NCI-H2081 (cell line): ENCODE measurements at places on chromosomes 7 and 10.

GRCh38 chr10:72126872-72127232, 38.5 kb upstream of the SPOCK2 start:
- no peak for DNase-seq

- DNase-seq: no peak
Observed at GRCh38 chr10:132141526-132142395, 45.0 kb upstream of the DPYSL4 start.

DNA sequence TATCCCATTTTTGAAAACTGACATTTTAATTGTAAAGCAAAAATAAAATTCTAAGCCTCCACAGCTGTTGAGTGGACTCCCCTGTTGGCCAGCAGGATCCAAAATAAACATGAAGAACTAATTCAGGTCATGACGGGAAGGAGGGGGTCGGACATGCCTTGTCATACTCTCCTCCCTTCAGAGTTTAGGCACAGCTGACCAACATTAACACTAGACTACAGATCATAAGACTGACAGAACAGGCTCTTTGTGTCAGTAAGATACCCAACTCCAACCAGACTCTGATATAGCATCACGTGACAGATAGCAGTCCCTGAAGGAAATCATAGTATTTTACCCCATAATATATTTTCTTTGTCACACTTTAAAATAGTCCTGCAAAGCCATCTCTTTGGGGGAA, 20.9 kb upstream of the ZNF12 start:
- no peak for DNase-seq

DNA sequence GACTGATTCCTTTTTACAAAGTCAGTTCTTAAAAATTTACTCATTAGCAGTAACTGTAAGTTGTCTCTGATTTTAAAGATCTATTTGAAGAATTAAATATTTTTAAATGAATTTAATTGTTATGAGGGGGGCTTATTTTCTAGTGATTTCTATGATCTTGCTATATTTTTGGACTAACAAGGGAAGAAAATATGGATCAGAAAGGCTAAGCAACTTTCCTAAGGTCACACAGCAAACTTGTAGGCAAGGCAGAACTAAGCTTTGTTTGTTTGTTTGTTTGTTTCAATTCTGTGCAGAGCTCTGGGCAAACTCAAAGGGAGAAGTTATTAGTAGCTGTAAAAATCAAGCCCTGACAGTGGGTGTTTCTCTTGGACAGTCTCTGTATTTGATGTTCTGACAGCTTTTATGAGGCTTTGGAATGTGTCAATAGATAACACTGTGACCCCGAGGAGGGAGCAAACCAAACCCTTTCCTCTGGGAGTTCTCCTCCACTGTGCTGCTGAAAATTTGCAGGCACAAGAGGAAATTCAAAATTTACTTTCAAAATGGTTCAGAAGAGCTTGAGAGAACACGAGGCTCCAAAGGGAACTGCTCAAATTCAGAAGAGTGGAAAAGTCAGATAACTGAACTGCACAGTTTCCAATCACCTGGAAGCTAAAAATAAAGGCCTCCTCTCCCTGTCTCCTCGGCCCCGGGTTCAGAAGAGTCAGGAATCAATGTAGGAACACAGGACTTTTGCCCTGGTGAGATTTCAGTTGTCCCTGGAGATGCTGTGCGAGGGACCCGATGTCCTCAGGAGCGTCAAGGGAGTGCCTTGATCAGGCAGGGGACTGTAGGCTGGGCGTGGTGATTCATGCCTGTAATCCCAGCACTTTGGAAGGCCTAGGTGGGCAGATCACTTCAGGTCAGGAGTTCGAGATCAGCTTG, 325.7 kb downstream of the GATA3 start:
- DNase-seq: no peak

GRCh38 chr7:120927454-120928103, 23.0 kb upstream of the ING3 start:
- no peak for DNase-seq

DNA sequence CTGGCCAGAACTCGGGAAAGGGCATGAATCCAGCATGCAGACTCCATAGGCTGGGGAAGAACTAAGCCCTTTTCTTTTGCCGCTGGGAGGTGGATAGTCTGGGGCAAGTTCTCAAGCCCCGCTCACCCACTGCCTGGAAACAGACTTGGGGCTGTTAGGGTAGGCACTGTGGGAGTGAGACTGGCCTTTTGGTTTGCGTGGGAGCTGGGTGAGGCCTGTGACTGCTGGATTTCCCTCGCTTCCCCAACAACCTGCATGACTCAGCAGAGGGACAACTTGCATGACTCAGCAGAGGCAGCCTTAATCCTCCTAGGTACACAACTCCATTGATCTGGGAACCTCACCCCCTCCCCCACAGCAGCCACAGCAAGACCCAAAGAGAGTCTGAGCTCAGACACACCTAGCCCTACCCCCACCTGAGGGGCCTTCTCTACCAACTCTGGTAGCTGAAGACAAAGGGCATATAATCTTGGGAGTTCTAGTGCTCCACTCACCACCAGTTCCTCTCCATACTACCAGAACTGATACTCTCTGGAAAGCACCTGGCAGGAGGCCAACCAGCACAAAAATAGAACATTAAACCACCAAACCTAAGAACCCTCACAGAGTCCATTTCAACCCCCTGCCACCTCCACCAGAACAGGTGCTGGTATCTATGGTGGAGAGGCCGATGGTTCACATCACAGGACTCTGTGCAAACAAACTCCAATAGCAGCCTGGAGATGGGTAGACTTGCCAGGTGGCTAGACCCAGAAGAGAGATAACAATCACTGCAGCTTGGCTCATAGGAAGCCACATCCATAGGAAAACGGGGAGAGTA, 81.4 kb upstream of the LAMB4 start:
- no peak for DNase-seq

DNA sequence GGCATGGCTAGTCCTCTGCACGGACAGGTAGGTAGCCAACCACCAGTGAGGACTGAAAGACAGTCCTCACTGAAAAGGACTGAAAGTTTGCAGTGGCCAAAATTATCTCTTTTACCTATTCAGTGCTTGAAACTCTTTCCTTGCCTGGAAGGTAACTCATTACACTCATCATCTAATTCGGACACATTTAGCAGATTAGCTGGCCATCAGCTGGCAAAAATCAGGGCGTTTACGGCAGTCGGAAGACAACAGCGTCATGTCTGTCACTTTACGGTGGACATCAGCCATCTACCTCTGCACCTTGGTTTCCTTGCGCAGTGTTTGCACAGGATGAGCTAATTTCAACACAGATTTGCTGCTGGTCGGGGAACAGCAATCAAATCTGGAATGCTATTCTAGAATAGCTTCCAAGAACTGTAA, 740 bp downstream of the ANXA7 start:
- peak; percentile 47 for DNase-seq

DNA sequence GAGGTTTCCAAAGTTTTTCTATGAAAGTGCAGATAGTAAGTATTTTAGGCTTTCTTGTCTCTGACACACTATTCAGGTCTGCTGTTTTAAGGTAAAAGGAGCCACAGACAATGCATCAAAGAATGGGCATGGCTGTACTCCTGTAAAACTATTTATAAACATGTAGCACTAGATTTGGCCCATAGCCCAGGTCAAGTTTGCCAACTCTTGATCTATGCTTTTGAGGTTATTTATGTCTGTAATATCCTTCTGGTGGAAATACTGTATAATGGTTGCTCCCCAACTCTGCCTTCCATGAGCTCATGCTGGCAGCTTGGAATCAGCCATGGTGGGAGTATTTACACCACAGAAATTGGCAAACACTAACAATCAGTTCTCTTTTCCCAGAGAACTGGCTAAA, 244.6 kb downstream of the BUB3 start:
- DNase-seq: no peak

DNA sequence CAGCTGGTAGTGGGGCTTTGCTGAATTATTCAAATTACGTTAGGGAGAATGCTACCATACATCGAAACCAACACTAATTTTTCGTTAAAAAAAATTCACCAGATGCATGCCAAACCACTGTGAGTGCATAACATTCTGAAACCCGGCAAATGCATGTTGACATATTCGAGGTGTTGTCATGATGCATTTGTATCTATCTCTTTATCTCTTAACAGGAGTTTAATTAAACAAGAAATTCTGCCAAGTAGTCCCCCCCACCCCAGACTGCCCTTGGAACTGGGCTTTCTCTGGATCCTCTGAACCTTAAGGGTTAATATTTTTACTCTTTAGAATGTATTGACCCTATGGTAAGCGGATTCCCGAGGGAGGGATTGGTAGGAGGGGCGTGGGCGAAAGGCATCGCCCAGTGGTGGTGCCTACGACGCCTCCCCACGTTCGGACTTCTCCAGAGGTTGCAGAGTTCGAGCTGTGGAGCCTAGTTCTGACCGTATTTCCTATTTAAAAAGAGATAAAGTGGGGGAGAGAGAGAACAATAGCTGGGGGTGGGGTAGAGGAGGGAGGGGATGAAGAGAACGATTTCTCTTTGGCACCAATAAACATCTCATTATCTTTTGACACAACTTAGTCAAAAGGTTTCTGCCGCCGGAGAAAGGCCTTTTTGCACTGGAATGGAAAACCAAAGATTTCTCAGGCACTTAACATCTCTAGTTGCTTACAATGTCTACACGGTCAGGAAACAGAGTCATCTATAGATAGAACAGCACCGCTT, 7.2 kb downstream of the DLX6 start:
- DNase-seq: peak; percentile 92

DNA sequence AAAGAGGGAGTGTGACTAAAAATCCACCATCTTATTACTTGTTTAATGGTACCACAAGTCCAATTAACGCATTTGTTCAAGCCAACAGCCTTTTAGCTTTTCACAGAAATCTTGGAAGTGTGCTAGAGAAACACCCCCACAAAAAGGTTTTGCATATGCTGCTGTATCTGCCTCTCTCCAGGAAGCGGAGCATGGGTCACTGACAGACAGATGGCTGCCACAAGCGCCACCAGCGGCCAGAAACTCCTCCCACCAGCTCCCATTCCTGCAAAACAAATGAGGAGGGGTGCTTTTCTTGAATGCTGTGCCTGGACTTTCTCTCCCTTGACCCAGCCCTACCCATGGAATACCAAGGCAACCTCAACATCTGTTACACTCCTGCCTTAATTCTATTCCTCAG, 176.3 kb upstream of the LRGUK start:
- no peak for DNase-seq

- DNase-seq: no peak
Observed at GRCh38 chr7:135074096-135074495, 73.8 kb upstream of the TMEM140 start.

GRCh38 chr7:29335188-29336083, 140.9 kb downstream of the CHN2 start:
- DNase-seq: no peak

GRCh38 chr7:221978-222715, 29.8 kb downstream of the FAM20C start:
- no peak for DNase-seq

GRCh38 chr10:102593804-102594079, 50.5 kb upstream of the TRIM8 start:
- DNase-seq: no peak

DNA sequence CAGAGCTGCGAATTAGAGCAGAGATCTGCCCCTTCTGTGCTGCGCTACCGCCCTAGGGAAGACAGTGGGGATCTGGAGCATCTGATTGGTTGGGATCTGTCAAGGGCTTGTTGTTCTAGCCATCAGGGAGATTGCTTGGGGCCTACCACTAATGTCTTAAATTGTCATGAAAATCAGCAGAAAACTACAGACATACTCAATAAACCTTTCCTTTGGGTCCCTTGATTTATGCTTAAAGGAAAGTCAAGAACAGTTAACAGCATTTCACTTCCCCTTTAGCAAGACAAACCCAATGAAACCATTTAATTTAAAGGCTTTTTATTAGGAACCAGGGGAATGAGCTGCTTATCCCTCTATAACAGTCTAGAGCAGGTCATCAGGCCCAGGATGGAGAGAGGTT, 10.0 kb downstream of the SLC25A28 start:
- no peak for DNase-seq

GRCh38 chr7:12485845-12486244, 82.2 kb upstream of the VWDE start:
- DNase-seq: no peak

- DNase-seq: no peak
Observed at GRCh38 chr7:132932296-132933071, 149.4 kb downstream of the CHCHD3 start.

DNA sequence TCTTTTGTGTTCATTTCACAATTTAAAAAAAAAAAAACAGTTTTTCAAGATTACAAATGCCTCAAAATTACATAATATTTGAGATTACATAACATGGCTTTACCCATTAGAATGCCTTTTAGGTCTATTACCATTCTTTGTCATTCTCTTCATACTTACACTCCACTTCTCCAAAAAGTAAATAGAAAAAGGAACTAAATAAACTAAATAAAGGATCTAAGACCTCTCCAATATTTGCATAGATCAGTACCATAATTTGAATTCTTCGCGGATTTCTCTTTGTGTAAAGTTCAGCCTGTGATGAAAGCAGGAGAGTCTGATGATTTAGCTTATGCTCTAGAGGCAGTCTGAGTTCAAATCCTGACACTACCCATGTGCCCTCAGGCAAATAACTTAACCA, 56.4 kb upstream of the C1GALT1 start:
- no peak for DNase-seq

DNA sequence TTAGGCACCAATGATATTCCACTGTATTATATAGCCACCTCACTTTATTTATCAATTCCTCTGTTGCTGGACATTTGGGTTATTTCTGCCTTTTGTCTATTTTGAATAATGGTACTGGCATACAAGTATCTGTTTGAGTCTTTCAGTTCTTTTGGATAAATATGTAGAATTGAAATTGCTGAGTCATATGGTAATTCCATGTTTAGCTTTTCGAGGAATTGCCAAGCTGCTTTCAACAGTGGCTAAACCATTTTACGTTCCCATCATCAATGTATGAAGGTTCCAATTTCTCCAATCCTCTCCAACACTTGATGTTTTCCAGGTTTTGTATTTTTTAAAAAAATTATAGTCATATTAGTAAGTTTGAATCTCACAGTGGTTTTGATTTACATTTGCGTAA, 42.3 kb downstream of the JMJD1C start:
- DNase-seq: no peak
